Epithelial cell of proximal tubule (primary cell): ENCODE measurements at places on chromosomes 1 and 21.

DNA sequence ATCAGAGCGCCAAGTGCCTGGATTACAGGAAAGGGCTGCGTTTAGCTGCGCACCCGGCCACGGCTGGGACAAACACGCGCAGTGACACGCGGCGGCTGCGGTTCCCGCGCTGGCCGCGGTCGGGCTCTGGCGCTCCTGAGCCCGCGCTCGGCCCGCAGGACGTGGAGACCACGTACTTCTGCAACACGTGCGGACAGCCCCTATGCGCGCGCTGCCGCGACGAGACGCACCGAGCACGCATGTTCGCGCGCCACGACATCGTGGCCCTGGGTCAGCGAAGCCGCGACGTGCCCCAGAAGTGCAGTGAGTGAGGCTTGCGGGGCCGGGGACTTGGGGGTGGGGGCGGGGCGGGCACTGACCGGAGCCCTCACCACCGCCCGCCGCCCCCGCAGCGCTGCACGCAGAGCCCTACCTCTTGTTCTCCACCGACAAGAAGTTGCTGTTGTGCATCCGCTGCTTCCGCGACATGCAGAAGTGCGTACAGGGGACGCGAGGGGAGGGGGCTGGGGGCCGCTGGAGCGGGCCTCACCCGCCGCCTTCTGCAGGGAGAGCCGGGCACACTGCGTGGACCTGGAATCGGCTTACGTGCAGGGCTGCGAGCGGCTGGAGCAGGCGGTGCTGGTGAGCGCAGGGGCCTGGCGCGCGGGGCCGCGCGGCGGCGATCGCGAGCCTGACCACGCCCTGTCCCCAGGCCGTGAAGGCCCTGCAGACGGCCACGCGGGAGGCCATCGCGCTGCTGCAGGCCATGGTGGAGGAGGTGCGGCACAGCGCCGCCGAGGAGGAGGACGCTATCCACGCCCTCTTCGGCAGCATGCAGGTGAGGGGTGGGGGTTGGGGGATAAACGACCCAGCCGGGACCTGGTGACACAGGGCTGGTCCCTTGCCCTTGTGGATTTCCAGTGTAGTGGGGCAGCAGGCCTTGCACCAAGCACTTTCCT is 3.1 kb downstream of the RNF207 start:
- no peak for DNase-seq

- DNase-seq, result no peak
Measured at GRCh38 chr1:205497351-205497750, 7.1 kb upstream of the CDK18 start.

GRCh38 chr1:174872615-174873058 is 127.1 kb upstream of the CACYBP start:
- no peak for DNase-seq

- DNase-seq, result no peak
Measured at GRCh38 chr1:25442178-25442577, 11.5 kb downstream of the MACO1 start.

DNA sequence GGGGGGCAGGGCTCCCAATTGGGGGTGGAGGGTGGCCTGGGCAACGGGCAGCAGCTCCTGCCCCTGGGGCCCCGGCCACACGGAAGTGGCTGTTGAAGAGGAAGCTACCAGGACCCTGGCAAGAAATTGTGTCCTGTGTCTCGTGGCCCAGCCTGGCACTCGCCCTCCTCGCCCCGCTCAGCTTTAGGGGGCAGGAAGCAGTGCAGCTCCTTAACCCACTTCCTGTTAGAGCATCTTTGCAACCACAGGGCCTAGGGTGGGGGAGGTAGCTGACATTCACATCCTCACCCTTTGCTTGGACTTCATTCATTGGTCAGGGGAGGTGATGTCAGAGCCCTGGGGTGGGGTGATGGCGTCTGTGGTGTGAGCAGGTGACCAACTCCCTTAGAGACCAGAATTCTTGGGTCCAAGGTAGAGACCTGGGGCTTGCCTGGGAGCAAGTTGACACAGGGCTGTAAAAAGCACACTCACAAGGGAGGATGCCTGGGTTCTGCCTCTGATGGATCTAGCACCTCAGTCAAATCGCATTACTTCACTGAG is at the start of gene ARHGAP30:
TSS of gene ARHGAP30 (minus strand) at position 161 of the 540 bp plus-strand sequence. CDS start 267 bp downstream, outside the sequence.
- no peak for DNase-seq

GRCh38 chr1:232704694-232705680 is 75.1 kb upstream of the SIPA1L2 start:
- peak; percentile 79 for DNase-seq

- no peak for DNase-seq
Measured at GRCh38 chr1:219576931-219577730, 35.8 kb downstream of the ZC3H11B start.

DNA sequence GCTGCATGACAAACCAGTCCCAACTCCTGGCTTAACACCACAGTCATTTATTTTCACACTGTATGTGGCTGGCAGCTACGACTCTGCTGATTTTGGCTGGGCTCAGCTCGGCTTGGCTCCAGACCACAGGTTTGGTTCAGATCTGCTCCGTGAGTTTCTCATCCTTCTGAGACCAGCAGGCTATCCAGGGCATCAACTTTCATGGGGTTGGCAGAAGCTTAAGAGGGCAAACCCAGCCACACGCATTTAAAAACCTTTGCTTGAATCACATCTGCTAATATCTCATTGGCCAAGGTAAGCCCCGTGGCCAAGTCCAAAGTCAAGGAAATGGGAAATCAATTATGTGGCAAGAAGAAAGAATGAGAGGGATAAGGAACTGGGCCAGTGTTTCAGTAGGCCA is 574.2 kb downstream of the MATN1 start:
- no peak for DNase-seq

- DNase-seq, result no peak
Measured at GRCh38 chr1:178632653-178633052, 92.4 kb upstream of the RALGPS2 start.

DNA sequence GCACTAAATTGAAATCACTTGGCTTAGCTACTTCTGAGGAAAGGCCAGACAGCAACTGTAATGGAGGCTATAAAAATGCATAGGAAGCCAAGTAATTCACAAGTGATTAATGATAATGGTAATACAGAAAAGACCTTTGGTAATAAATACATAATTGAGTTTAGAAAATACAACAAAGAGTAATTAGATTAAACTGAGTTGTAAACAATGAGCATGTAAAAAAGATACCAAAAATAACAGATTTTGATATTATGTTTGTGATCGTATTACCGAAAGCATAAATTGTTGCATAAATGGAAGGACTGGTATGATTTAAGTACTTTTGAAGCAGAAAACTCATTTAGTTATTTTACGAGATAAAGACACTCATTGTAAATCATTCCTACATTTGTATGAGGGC is 556.7 kb upstream of the TMPRSS15 start:
- no peak for DNase-seq

DNA sequence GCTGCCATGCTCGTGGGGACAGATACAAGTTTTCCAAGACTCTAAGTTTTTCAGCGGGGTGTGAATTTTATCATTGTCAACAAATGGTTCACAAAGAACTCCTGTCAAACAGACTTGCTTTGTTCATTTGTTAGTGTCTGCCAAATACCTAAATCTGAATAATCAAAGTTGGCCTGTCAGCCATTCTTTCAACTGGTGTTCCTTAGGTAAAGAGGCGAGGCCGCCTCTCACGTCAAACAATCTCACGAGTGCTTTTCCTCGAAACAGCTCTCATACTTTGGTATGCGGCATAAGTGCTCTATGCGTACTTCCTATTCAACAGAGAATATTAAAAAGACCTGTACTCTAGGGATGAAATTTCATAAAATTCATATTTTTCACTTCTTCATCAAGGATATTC is 51.4 kb upstream of the KANK4 start:
- no peak for DNase-seq

DNA sequence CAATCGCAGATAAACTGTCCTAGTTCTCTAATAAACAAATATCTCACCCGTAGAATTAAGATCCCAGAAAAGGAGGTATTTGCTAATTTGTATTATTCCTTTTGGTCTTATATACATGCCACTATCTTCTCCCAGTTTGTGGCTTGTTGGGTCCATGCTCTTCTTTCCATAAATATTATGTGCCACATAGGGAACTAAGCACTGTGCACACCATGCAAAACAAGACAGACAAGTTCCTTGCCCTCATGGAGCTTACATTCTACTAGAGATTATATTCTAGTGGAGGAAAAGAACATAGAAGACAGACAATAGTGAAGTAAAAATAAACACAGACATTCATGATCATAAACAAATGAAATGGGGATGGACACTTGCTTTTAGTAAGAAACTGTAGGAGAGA is 4.7 kb downstream of the GART start:
- DNase-seq, result no peak

GRCh38 chr1:160404094-160404493 is 3.7 kb downstream of the VANGL2 start:
- DNase-seq, result no peak

DNA sequence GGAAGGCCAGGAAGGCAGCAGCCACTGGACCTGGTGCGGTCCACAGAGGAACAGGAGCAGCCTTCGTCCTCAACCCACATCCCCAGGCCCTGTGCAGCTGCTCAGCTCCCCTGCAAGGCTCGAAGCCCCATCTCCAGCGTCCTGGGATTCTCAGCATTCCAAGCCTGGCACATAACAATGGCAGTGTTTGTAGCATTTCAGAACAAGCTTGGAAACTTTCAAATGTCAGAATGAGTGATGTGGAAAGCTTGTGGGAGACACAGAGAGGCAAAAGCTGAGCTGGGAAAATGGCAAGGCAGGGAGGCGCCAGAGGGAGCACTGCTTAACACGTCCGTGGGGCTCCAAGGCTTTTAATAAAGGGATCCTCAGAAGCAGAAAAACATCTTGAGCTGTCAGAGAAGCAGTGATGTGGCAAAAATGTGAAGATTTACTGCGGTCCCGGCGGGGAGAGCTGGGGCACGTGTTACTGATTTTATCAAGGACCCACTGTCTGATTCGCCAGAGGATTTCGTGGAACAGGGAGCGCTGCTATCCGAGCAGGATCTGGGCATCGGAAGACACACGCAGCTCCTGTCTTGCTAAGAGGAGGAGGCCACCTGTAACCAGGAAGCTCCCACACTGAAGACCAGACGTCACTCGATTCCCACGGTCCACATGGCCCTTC is 38.1 kb downstream of the TOMM20 start:
- DNase-seq, result no peak

- DNase-seq, result no peak
Measured at GRCh38 chr1:31811605-31812004, 4.2 kb downstream of the SPOCD1 start.

- DNase-seq, result no peak
Measured at GRCh38 chr1:232372841-232373440, 257.0 kb downstream of the SIPA1L2 start.

GRCh38 chr1:200346700-200347099 is 63.1 kb downstream of the ZNF281 start:
- DNase-seq, result no peak

DNA sequence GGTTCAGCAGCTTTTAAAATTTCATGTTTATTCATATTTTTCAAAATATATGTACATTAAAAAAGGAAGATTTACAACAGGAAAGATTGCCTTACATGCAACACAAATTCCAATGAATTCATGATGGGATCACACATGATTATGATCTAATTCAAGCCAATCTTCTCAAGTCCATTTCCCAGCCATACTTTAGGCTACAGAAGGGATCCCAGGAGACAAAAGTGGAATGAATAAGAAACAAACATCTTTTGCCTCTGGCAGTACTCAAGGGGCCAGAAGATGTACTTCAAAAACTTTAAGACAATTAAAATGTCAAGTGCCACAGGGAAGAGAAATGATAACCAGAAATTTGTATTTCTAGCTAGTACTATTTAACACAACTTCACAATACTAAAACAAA is 10.2 kb upstream of the SH2D5 start:
- no peak for DNase-seq

GRCh38 chr1:1219341-1219740 is 5.4 kb upstream of the TNFRSF4 start:
- DNase-seq, result no peak

- no peak for DNase-seq
Measured at GRCh38 chr1:36508257-36508656, 25.5 kb upstream of the CSF3R start.

GRCh38 chr1:113898241-113898814 is 6.3 kb downstream of the AP4B1 start:
- DNase-seq, result no peak

- no peak for DNase-seq
Measured at GRCh38 chr1:13576926-13577325, 6.7 kb upstream of the PDPN start.

- DNase-seq, result no peak
Measured at GRCh38 chr1:110234691-110235090, 24.6 kb downstream of the KCNC4 start.

GRCh38 chr1:36123356-36123755 is 1.7 kb downstream of the COL8A2 start:
- no peak for DNase-seq

- no peak for DNase-seq
Measured at GRCh38 chr1:10629816-10630571, 155.2 kb downstream of the PEX14 start.

DNA sequence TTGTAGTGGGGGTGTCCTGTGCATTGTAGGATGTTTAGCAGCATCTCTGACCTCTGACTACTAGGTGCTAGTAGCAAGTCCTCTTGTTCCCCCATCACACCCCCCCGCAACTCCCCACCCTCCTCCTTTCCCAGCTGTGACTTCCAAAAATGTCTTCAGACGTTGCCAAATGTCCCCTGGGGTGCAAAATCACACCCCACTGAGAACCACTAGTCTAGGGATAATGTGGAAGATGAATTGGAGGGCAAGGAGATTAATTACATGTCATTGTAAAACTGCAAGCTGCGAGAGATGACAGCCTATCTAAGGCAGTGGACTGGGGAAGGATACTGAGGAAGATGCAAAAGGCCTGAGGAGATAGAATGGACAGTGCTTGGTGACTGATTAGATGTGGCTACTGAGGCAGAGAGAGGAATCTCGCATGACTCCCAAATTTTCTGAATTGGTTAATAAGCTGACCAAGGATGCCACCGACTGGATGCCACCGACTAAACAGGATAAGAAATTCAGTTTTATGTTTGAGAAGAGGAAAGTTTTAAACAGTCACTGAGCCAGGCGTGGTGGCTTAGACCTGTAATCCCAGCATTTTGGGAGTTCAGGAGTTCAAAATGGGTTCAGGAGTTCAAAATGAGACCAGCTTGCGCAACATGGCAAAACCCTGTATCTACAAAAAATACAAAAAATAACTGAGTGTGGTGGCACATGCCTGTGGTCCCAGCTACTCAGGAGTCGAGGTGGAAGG is 3.1 kb upstream of the JAK1 start:
- DNase-seq, result no peak

- DNase-seq, result no peak
Measured at GRCh38 chr1:185448591-185449186, 131.6 kb upstream of the IVNS1ABP start.

- no peak for DNase-seq
Measured at GRCh38 chr1:153649863-153650235, 8.7 kb upstream of the SNAPIN start.
